Omental fat pad (tissue), 4 donors: ENCODE measurements at places on chromosomes 4 and X. TPM values are rescaled to one million over a fixed set of nuclear protein-coding genes. Genes with fewer than 3 reads are reported as not detected.
A peak's percentile ranks its signal among the peaks of the same experiment; 100 is the strongest.

GRCh38 chrX:75746891-75747639 is 38.0 kb downstream of the MAGEE2 start:
- no peak for DNase-seq

DNA sequence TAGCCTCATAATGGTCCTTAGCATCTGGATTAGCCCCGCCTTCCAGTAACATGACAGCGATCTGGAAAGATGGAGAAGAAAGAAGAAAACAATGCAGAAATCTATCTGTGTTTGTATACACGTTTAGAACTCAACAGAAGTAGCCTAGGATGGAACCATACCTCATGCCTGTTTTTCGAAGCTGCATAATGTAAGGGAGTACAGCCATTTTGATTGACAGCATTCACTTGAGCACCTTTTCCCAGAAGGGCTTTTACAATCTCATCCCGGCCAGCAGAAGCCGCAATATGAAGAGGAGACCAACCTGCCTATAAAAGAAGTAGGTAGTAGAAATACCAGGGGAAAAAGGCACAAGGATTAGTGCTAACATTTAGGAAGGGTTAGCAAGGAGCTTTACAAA is 3.5 kb downstream of the PSMD10 start:
- no peak for DNase-seq

DNA sequence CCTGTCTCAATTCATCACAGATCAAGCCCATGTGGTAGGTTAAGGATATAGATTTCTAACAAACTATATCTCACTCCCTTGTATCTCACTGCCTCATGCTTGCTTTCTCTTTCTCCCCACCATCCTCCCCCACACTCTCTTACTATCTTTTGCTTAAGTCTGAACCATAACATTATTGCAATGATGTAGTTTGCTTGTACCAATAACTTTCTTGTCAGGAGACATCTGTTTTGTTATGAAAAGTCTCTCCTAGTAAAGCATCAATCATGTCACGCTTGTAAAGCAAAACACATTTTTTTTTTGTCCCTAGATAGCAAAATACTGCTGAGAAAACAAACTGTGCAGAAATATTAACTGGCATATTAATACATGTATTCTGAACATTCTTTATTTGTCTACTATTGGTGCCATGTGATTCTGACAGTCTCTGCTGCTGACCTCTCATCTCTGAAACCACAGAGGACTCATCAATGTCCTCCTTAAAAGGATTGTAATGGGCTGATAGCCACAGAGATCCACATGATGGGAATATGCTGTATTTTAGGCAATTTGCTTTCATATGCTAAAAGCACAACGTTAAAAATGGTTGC is 217.5 kb downstream of the VEGFC start:
- DNase-seq: no peak

GRCh38 chr4:79673898-79674297 is 265.9 kb upstream of the GK2 start:
- no peak for DNase-seq

- DNase-seq: peak; percentile 23
Observed at GRCh38 chr4:158496030-158496741, 25.5 kb upstream of the RXFP1 start.

- no peak for DNase-seq
Observed at GRCh38 chr4:15774020-15774420, 4.1 kb upstream of the CD38 start.

GRCh38 chrX:139750390-139750789 is 42.4 kb upstream of the MCF2 start:
- DNase-seq: no peak

DNA sequence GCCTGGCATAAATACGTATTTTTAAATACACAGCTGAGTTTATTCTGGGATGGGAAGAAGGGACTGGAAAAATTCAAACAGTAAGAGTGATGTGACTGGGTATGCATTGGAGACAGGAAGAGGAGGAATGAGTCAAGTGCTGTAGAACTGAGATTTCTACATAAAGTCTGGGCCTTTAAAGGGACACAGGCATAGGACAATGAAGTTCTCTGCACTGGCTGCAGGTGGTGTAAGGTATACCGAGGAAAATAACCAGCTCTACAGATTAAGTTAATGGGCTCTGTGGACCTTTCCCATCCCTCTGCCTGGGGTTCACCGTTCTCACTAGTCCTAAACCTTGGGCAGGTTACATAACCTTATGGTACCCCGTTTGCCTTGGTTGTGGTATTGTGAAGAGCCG is 68.7 kb downstream of the DHX15 start:
- no peak for DNase-seq

DNA sequence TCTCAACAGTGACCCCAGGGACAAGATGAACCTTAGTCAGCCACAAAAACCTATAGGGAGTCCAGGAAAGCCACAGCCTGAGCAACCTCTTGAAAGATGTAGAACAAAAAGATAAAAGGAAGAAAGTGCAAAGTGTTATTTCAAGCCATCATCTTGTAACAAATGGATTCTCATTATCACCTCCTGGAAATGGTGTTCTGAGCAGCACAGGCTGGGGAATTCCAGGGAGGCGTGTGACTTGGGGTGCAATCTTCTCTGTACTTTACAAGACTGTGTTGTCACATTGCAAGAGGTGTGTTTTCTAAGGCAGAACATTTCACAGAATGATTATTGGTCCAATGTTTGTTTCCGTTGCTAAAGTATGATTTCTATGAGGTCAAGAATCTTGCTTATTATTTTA is 214.0 kb downstream of the DHRSX start:
- no peak for DNase-seq

- no peak for DNase-seq
Observed at GRCh38 chrX:56762707-56763555, 33.9 kb downstream of the NBDY start.

- no peak for DNase-seq
Observed at GRCh38 chr4:101177154-101177553, 170.2 kb downstream of the PPP3CA start.

DNA sequence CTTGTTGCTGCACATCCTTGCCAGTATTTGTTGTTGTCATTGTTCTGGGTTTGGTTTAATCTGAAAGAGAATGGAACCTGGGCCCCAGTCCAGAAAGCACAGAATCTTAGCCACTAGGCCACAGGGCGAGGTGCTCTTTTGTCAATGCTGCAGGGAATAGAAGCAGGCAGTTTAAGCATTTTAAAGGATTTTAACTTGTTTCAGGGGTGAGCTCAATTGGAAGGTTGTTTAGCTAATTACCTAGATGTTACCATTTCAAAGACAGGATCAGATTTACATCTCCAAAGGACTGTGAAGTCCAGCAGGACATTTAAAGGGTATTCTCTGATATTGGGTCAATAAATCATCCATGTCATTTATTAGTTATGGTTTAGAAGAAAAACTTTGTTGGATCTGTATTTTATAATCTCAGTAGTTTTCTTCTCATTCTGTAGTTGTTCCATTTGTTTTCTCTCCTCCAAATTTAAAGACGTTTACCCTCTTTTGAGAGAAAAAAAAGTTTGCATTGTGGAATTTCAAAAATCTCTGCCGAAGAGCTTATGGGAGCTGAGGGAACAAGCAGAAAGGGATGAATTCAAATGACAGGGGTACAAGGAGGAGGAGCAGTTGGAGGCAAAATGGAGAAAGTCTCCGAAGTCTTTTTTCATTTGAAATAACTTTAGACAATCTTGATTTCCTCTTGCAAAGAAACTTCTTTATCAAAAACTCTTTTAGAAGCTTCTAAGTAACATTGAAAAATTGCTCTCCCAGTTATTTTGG is 57.5 kb upstream of the FAM47C start:
- DNase-seq: no peak

- DNase-seq: no peak
Observed at GRCh38 chrX:78650906-78651437, 8.2 kb downstream of the RTL3 start.

DNA sequence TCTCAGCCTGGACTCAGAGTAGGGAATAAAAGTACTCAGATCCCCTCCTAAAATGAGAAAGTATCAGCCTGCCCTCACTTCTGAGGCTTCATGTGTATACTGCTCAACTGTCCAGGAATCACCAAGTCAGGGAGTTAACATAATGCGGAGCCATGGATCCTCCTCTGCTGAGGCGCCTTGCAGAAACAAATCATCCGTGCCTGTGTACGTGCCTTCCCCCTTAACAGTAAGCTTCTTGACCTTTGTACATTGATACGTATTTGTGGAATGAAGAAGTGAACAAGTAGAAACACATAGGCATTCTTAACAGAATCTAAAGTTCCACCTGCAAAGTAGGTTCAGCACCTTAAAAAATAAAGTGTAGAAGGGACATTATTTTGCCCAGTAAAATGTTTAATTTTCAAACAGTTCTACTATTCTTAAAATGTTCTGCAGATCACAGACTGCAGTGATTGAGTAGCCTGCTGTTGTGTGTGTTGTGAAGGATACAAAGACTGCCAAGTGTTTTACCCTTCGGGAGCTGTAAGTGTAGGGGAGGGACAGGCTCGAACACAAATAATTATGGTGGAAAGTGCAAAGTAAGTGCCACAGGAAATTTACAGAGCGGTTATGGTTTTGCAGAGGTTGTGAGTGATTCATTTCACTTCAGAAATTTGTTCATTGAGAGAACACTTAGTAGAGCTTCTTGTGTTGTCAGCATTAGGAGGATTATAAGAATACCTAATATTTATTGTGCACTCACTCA is 61.9 kb downstream of the ARHGAP10 start:
- no peak for DNase-seq

GRCh38 chr4:113469023-113469390 is 292.5 kb downstream of the CAMK2D start:
- no peak for DNase-seq

GRCh38 chr4:8775121-8775520 is 96.5 kb downstream of the HMX1 start:
- no peak for DNase-seq

DNA sequence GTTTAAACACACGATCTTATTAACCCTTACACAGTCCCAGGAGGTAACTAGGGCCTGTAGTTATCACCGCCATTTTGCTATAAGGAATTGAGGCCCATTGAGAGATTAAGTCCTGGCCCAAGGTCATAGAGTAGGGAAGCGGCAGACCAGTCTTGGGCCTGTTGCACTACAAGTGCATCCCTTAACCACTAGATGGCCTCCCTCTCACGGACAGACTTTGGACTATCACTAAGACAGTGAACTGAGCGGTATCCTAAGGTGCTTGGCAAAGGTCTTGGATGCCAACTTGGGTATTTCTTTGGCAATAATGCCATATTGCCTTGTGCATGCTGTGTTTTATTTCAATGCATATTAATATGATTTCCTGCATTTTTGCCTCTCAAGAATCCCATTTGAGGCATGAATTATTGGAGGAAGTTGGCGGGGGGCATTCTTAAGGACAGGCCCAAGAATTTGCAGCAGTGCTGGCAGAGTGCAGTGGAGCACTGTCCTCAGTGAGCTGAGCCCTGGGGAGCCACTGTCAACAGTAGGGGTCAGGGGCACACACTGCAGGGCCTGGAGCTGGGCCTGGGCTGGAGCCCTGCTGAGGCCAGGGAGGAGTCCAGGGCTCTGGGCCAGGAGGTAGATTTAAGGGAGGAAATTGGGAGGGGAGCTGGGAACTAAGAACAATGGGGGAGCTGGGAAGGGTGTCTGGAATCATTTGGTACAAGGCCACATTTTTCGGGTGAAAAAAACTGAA is 147.4 kb downstream of the SMIM20 start:
- no peak for DNase-seq

GRCh38 chr4:11746734-11747133 is 318.0 kb upstream of the HS3ST1 start:
- no peak for DNase-seq

- no peak for DNase-seq
Observed at GRCh38 chrX:121562616-121563015, 515.2 kb downstream of the GLUD2 start.

- DNase-seq: no peak
Observed at GRCh38 chrX:79336869-79337815, 30.0 kb downstream of the ITM2A start.

DNA sequence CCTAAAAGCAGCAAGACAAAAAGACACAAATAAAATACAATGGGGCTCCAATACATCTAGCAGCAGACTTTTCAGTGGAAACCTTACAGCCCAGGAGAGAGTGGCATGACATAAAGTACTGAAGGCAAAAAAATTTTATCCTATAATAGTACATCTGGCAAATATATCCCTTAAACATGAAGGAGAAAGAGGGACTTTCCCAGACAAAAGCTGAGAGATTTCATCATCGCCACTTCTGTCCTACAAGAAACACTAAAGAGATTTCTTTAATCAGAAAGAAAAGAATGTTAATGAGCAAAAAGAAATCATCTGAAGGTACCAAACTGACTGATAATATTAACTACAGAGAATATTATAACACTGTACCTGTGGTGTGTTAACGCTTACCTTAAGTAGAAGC is 86.4 kb downstream of the ANKRD17 start:
- no peak for DNase-seq

DNA sequence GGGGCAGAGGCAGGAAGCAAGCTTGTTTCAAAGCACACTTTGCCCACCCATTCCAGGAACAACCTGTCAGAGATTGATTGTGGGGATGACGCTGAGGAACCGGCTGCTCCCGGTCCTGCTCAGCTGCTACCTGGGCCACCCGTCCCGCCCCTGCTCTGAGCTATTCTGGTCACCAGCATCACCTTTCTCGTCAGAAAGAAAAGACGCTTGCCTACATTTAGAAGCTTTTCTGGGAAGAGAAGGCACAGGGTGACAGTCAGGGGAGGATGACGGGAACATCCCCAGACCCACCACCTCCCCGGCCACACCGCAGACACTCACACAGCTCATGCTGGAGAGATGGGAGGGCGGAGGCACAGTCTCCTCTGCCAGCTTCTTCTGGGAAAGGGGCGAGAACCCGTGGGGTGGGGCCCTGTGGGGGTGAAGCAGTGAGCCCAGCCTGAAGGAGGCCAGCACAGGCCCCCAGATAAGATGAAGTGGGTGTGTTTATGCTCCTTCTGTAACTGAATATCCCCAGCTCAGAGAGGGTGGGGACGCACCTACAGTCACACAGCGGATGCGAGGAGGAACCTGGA is 81.8 kb downstream of the CPZ start:
- DNase-seq: no peak

- DNase-seq: no peak
Observed at GRCh38 chrX:17644001-17644400, 93.3 kb upstream of the SCML1 start.

The COX7B gene
- total RNA-seq: 298 TPM

The C1QTNF7 gene
- 5.2 TPM for total RNA-seq

The AGTR2 gene
- not detected for total RNA-seq

The CXCL6 gene
- 1.8 TPM for total RNA-seq

The MAGEA2B gene
- not detected for total RNA-seq

The CLDN22 gene
- total RNA-seq: not detected

The SASH3 gene
- 9.4 TPM for total RNA-seq

The ATP2B3 gene
- not detected for total RNA-seq

The ARHGAP4 gene
- total RNA-seq: 16.6 TPM

The MAGEC2 gene
- not detected for total RNA-seq

The PKD2 gene
- 86.6 TPM for total RNA-seq

The NLGN4X gene
- total RNA-seq: 4.3 TPM

The BEX1 gene
- 2.2 TPM for total RNA-seq

The NALF2 gene
- total RNA-seq: not detected
